ENCODE measurements at places on chromosomes 1 and 21.

DNA sequence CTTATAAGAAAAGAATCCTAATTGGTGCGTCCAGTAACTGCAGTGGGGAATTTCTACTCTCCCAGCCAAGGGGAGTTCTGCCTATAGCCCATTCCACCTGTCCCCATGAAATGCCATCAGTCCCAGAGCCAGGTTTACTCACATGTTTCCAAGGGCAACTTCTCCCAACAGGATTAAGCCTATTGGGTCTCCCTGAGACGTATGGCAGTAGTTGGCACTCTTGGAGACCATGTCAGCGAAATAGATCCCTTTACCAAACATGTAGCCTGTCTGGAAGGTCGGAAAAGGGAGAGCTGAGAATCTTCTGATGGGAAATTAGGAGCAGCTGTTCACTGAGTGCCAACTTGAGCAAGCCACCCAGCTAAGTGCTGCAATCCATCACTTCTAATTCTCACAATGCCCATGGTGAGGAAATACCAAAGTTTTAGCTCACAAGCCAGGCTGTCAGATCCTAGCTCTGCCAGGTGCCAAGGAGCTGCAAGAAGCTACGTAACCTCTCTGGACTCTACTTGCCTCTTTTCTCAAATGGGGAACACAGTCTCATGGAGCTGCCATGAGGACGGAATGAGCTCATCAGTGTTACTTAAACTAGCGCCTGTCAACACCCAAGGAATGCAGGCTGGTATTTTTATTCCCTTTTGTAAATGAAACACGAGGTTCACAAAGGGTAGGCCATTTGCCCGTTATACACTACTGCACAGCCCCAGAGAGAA lies 43.9 kb downstream of the PARP1 start:
- DNase-seq = no peak

- DNase-seq = no peak
Observed at GRCh38 chr21:41932576-41933312, 21.1 kb downstream of the C2CD2 start.

DNA sequence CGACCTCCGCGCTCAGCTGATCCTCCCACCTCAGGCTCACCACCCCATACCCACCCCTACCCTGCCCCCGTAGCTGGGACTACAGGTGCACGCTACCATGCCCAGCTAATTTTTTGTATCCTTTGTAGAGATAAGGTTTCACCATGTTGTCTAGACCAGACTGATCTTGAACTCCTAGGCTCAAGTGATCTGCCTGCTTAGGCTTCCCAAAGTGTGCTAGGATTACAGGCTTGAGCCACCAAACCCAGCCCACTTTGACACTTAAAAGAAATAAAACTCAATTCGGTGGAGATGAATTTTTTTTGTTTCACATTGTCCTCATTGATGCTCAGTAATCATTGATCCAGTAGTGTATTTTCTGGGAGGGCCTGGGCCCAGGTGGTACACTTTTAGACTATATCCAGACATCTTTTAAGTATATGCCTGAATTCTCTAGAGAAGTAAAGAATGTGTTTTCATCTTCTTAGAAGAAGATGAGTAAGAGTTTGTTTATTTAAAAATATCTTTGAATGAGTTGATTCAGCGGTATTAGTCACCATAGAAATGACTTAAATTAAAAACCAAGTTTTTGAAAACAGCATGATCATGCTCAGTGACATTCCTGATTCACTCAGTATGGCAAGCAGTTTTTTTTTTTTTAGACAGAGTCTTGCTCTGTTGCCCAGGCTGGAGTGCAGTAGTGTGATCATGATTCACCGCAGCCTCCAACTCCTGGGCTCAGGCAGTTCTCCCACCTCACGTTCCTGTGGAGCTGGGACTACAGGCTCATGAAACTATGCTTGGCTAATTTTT lies 57.8 kb downstream of the EPB41 start:
- no peak for DNase-seq

DNA sequence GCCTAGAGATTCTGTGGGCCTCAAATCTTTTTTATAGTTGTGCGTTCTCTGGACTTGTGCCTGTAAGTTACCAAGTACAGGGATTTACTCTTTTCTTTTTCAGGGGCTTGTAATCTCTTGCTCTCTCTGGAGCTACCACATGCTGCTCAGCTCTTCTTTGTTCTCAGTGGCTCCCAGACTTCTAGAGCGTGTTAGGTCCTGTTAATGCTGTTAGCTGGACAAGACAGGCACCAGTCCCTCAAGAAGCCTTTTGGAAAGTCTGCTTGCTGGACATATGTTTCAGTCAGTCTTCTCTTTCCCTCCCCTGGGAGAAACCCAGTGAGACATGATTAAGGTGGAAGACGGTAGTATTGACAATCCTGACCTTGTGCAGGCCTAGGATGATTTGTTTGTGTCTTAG lies 29.4 kb downstream of the KCNK2 start:
- DNase-seq = no peak

DNA sequence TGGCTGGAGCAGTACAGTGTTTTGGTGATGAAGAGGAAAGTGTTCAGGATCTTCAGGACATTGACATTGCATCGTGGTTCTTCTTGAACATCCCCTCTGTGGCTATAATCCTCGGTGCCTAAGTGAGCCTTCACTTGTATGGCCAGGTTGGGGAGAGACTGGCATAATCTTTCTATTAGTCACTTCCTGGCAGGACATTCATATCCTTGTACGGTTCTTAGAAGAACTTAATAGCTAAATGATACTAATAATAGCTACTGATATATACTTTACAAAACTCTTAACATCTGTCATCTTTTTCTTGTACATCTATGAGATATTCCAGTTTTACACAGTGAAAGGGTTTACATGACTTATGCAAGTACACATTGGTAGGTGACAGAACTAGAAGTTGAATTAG lies 35.8 kb downstream of the CELF3 start:
- no peak for DNase-seq

- no peak for DNase-seq
Observed at GRCh38 chr21:44366586-44367211, 13.3 kb downstream of the TRPM2 start.

DNA sequence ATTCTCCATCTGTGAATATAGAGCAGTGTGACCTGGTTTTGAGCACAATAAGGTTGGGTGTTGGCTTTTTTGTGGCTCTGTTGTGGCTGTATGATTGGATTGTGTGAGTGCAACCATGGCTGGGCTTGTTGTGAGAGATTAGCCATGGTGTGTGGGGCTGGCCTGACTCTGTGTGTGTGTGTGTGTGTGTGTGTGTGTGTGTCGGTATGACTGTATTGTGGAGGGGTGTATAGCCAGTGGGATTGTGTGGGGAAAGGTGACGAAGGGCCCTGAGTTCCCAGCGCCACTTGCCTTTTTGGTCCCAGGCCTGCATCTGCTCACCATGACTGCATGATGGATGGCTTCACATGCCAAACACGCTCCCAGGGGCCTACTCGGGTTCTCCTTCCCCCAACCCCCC lies 5.9 kb upstream of the SLC6A9 start:
- no peak for DNase-seq

DNA sequence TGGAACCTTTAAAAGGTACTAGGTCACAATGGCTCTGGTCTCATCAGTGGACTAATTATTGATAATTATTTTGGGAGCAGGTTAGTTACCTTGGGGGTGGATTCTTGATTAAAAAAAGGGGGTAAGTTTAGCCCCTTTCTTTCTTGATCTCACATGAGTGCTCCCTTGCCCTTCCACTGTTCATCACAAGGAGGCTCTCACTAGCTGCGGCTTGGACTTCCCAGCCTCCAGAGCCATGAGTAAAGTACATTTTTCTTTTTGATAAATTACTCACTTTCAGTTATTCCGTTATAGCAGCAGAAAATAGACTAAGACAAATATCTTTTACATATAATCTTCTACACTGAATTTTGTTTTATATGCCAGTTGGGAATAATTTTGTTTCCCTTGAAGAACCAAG lies 254.8 kb upstream of the DEPDC1 start:
- no peak for DNase-seq

GRCh38 chr1:236608930-236609726 lies 4.8 kb upstream of the HEATR1 start:
- no peak for DNase-seq

GRCh38 chr1:232822530-232822929 lies 17.3 kb downstream of the MAP10 start:
- DNase-seq = no peak

DNA sequence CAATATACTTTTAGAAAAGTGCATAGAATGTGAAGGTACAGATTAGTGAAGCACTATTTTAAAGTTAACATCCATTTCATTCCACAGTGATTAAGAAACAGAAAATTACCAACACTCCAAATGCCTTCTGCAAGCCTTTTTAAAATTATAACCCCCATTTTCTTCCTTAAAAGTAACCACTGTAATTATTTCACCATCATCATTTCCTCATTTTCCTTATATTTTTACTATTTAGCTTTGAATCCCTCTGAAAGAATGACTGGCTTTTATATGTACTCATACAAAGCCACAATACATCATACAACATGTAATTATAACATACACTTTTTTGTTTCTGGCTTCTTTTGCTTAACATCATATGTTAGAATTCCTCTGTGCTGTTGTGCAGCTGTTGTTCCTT lies 6.5 kb upstream of the NEGR1 start:
- DNase-seq = no peak

DNA sequence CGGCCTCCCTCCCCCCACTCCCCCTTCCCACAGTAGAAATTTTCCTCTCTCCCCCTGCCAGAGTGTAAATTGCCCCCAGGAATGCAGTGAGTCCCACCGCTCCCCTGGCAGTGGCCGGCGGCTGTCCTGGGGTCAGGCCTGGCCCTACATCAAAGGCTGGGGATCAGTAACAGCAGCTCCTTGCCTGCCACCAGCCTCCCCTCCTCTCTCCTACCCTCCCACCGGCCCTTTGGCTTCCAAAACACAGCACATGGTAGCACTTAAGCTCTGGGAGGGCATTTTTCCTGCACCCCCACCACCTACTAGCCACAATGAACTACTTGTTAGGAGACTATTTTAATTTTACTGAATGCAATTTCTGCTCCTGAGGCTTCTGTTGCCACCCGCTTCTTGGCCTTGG lies 9.0 kb upstream of the COL8A2 start:
- no peak for DNase-seq

- DNase-seq = no peak
Observed at GRCh38 chr1:192821296-192821695, 12.5 kb downstream of the RGS2 start.

DNA sequence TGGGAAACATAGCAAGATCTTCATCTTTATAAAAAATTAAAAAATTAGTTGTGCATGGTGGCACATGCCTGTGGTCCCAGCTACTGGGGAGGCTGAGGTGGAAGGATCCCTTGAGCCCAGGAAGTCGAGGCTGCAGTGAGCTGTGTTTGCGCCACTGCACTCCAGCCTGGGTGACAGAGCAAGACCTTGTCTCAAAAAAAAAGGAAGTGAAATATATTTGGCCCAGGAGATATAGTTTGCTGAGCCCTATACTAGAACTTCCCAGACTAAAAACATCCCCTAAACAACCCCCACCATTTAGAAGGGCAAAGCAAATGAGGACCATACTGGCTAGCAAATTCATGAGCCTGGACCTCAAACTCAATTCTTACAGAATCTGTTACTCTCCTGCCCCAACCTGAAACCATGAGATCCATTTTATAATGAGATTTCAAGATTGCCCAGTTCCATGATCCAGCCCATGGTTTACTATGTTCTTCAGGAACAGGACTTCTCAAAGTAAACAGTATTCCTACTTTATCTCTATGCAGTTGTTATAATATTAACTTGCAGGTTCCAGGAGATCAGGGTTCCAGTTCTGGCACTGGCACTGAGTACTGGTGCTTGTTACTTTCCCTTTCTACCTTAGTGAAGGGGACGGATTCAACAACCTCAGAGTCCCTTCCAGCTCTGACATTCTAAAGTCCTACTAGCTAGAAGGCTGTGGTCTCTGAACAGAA lies 48.9 kb upstream of the TADA1 start:
- no peak for DNase-seq

DNA sequence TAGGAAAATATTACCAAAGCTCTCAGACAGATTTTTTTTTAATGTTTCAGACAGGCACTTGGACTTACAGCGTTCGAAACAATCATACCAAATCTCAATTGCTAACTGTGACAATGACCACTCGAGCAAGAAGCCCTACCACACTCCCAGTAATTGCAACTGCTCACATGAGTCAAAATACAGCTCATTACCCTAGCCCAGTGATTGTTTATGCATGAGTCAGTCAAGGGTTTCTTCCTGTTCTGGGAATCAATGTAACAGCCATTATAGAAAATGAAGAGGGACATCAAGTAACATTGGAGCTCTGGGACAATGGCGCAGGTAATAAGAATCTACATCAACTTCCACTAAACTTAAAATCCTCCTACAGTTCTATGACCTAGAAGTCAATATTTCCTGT lies 56.1 kb upstream of the SH3GLB1 start:
- no peak for DNase-seq

DNA sequence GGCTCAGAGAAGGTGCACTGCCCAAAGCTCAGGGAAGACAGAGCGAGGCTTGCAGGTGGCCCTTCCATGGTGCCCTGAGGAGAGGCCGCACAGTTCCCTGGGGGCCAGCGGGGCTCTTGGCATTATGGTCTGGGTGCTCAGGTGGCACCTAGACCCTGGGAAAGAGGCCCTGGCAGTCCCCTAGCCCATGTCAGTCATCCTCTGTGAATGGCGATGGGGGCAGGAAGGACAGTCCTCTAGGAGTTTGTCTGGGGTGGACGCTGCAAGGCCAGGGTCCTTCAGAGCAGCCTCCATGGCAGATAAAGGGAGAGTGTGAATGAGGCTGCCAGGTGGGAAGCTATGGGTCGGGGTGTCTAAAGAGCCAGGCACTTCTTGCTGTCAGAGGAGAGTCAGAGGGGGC lies 345.9 kb upstream of the VAMP3 start:
- DNase-seq = no peak

DNA sequence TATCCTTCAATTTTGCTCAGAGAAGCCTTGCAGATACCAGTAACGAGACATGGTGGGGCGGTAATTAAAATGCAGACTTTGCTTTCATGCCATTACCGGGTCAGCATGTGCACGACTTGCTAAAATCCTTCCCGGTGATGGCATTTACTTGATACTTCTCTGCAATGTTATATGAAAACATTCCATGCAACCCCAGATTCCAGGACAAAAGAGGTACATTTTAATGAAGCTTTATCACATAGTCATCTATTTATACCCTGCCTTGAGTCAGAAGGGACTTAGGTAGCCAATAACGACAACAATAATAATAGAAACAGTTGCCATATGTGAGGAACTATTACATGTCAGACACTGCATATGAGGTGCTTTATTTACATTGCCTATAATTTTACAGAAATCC lies 29.4 kb upstream of the PLA2G2C start:
- no peak for DNase-seq

DNA sequence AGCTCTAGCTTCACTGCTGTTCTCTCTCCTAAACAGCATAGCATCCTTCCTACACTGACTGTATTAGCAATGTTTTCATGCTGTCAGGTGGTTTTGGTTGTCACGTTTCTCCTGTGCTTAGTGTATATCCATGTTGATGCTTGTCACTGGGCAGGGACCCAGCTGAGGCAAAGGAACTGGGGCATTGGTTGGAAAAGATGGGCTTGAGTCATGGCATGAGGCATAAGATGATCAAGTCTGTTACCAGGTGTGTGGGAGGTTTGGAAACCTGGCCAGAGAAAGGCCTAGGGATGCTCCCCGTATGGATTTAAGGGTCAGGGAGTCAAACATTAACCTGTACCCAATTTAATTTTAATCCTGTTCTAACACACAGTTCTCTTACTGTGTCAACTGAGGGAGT lies 69.6 kb downstream of the OSBPL9 start:
- no peak for DNase-seq

All from stimulated activated CD4-positive, alpha-beta T cell treated with anti-CD3 and anti-CD28 coated beads, Interleukin-1b, Interleukin-23, amount 100 ng/mL, for 1 hour (primary cell).